ENCODE measurements at places on chromosomes 3 and 15. TPM values are rescaled to one million over a fixed set of nuclear protein-coding genes. Genes with fewer than 3 reads are reported as not detected.
A peak's percentile ranks its signal among the peaks of the same experiment; 100 is the strongest.

C2CD4A gene
- not detected for total RNA-seq

GRCh38 chr15:75107908-75108838, 84.8 kb downstream of the PPCDC start:
- peak; percentile 67 for DNase-seq

- no peak for DNase-seq
Measured at GRCh38 chr3:182855076-182855475, 61.8 kb downstream of the ATP11B start.

- no peak for DNase-seq
Measured at GRCh38 chr3:41236228-41236627, 36.9 kb downstream of the CTNNB1 start.

DNA sequence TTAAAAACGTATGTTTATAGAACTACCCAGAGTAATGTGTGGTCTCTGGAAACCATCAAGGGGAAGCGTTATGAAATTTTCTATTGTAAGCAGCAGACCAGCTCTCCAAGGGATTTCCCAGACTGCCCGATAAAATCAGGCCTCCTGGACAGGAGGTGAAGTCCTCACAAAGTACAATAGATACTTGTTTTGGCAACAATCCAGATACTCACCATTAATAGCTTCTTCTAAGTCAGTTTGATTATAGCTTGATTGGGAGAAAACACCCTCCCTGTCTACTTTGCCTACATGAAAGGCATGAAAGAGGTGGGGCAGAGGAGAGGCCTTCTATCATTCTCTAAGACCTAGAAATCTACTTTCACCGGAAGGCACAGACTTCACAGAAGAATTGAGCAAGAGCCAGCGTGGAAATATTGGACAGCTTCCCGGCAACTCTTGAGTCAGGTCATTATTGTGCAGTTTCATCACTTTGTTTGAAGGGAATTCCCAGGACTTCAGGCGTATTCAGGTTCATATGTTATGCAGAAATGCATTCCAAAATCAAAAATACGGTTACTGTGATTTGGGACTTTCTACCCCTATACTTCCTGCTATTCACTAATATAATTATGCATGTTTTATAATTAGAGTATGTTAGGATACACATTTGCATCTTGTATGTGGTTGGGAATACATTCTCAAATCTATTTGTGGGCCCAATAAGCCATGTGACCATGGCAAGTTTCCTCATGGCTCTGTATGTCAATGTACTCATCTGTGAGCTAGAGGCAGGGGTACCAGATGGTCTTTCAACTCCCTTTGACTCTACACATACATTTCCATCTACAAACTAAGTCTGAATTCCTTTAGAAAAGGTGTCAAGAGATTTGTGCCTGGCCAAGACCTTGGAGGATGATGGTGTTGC, 103.5 kb downstream of the CD47 start:
- DNase-seq, result no peak

Data from natural killer cell (primary cell).